DMS79 (cell line): ENCODE measurements at places on chromosomes 2 and 18.
A peak's percentile ranks its signal among the peaks of the same experiment; 100 is the strongest.

- DNase-seq, result no peak
Observed at GRCh38 chr18:13530033-13530878, 196.1 kb downstream of the FAM210A start.

DNA sequence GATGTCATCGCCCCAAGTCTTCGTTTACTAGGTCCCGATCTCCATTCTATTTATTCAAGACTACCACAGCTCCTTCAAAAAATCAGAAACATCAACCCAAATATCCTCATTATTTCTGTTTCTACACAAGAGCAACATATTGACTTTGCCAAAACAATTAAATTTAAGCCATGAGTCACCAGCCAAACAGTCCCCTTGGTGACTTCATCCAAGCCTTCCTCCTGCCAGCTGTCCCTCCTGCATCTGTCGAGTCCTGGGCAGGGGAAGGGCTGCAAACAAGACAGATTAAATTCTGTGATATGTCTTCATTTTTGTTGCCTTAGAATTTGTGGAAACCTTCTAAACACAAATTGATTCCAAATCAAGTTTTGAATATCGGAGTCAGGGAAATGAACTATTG, 110.3 kb downstream of the SP3 start:
- DNase-seq, result no peak

DNA sequence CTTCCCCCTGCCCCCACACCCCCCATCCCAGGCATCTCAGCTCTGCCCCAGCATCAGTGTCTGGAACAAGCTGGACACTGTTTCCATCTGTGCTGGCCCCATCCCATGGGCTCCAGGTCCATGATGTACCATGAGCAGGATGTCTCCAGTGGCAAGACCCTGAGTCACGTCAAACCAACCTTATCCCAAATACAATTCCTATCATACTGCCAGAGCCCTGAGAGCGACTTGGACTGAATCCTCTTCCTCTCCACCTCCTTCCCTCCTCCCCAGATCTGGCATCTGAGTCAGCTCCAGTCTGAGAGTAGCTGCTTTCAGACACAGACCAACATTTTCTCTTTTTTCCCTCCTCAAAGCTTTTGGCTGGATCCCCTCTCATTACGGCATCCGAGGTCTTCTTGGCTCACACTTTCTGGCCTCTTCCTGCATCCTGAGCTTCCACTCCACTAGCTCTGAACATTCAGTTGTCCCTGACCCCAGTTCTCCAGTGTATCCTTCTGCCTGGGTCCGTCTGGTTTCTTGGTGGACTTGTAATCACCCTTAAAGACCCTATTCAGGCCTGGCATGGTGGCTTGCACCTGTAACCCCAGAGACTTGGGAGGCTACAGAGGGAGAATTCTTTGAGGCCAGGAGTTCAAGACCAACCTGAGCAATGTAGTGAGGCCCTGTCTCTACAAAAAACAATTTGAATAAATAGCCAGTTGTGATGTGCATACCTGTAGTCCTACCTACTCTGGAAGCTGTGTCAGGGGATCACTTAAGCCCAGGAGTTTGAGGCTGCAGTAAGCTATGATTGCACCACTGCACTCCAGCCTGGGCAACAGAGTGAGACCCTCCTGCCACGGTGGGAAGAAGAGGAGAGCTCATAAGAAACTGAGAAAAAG, 68.3 kb downstream of the ACKR3 start:
- DNase-seq, result no peak

- no peak for DNase-seq
Observed at GRCh38 chr2:29182920-29183319, 67.7 kb downstream of the CLIP4 start.

DNA sequence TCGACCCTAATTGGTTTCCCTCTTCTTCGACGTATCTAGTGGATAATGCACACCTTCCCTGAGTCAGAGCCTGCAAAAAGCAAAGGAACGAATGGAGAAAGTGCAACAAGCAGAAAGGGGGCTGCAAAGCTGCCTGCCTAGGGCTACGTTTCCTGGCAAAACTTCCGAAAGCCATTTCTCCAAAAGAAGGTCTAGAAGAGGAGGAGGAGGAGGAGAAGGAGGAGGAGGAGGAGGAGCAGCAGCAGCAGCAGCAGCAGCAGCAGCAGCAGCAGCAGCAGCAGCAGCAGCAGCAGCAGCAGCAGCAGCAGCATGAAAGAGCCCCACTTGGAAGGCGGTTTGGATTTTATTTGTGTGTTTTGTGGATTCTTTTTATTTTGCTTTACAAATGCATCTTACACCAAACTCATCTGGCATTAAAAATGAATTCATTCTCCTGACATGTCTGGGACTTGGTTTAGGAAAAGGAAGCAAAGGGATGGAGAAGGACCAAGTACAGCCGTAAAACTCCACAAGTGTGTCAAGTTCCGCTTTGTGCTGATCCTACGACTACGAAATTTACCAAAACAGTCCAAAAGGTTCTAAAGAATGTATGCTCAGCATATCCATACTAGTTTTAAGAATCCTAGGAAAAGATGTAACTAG, 2.0 kb downstream of the TCF4 start:
- no peak for DNase-seq

GRCh38 chr2:136932700-136933099, 167.4 kb downstream of the THSD7B start:
- DNase-seq, result no peak

- DNase-seq, result no peak
Observed at GRCh38 chr2:197209742-197210408, 100.7 kb downstream of the ANKRD44 start.

DNA sequence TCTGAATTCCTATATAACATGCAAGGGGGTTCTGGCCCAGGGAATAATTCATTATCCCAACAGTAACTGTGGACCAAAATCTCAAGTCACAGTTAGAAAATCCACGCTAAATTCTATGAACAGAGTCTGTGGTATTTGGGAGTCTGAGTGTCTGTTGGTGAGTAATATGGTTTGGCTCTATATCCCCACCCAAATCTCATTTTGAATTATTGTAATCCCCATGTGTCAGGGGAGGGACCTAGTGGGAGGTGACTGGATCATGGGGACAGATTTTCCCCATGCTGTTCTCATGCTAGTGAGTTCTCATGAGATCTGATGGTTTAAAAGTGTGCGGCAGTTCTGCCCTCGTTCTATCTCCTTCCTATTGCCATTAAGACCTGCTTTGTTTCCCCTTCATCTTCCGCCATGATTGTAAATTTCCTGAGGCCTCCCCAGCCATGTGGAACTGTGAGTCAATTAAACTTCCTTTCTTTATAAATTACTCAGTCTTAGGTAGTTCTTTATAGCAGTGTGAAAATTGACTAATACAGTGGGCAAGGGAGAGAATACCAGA, 68.3 kb downstream of the NBAS start:
- no peak for DNase-seq

DNA sequence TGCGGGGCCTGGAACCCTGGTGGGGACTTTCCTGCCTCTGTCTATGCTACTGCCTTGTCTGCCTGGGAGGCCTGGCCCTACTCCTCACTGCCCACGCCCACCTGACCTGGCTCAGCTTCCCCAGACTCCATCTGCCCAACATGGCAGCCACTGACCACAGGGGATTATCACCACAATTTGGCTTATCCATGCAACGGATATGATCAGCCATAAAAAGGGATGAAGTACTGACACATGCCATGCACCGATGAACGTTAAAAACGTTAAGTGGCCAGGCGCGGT, 5.9 kb upstream of the KCNF1 start:
- no peak for DNase-seq

DNA sequence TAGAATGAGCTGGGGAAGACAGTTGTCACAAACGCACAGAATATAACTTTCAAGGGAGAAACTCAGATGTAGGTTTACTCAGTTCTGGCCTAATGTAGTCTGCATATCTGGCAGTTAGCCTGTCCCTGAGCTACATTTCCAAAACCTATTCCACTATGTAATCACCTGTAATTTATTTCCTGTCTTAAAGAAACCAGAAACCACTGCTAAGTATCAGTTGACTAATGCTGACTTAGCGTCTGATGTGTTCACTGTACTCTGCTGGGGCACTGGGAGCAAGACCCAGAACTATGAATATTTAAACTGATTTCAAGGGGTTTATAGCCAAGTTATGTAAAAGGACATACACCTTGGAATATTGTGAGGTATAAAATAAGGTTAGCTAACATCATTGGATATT, 1995.2 kb upstream of the PIK3C3 start:
- DNase-seq, result no peak

DNA sequence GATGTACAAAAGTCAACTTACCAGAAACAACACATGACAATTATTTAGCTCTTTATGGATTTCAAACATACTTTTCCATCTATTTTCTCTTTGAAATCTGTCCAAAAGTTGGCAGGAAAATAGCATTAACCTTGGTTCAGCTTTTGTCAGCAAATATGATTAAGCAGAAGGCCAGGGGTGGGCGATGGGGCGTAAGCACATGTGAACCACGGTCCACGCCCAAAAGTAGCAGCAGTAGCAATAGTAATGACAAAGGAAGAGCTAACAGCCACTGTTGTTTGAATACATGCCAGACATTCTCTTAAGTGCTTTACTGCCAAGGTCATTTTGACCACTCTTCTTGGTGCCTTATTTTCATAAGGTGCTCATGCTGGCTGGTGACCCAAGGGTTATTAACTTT, 73.5 kb downstream of the ANTXR1 start:
- no peak for DNase-seq

DNA sequence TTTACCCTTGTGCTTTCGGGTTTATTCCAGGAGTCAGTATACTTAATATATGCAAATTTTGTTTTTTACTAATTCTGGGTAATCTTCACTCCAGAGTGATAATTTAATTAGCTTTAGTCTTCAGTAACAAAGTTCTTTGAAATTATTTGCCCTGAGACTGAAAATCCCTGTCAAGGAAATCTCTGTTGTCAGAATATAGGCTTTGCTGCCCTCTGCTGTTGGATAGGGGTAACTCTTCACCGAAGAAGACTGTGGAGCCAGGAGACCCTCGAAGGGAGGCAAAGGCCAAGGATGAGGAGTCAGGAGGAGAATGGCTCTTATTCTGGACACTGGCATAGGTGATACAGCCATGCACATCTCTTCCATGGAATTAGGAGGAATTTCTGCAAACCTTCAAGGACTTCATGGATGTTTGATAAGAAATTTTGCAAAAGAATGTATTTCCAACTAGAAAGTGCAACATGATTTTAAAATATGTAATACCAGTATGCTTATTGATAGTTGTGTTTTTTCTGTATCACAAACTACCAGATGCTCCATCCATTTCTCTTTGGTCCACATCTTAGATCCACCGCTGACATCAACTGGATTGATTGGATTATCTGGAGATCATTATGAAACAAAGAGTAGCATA, 182.3 kb downstream of the RDH14 start:
- DNase-seq, result no peak

DNA sequence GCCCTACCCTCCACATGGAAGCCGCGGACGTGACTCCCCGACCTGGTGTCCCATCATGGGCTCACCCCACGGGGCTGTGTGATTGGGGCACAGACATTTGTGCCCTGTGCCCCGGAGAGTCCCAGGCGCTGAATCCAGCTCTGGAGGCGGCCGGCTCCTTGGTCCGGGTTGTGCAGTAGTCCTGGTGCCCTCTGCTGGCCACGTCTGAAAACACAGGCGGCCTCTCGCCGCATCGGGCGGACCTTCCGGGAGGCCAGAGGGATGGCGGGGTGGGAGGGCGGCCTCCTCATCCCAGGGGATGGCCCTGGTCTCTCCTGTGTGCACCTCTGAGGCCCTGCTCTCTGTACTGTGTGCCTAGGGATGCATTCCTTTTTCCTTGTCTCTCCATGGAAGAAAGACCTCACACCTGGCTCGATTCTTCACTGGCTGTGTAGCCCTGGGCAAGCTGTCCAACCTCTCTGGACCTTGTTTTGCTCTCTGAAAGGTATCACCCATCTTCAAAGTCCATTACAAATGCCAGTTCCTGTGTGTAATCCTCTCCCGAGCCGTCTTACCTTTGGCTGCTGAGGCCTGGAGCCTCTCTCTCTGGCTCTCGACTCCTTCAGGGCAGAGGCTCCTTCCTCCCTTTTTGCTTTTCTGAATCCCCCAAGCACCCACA, 27.6 kb downstream of the CELF4 start:
- no peak for DNase-seq

DNA sequence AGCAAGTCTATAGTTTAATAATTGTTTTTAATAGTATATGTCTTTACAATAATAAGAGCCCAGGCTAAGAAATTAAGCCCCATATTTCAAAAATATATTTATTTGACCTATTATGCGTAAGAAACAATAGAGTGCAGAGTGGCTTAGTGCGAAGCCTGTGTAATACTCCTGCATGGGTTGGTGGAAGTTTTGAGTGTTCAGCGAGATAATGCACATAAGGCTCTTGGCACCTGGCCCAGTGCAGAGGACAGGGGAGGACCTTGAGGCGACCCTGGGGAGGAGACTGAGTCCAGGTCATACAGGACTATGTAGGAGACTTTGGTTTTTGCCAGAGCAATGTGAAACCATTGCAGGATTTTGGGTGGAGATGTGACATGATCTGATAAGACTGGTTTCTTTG, 132.4 kb upstream of the ST6GAL2 start:
- DNase-seq, result no peak

GRCh38 chr2:153823880-153824279, 47.8 kb upstream of the GALNT13 start:
- DNase-seq, result no peak

GRCh38 chr2:197673106-197673505, 2.3 kb downstream of the RFTN2 start:
- DNase-seq, result no peak

- DNase-seq, result no peak
Observed at GRCh38 chr18:48777744-48778116, 173.0 kb downstream of the SMAD7 start.

DNA sequence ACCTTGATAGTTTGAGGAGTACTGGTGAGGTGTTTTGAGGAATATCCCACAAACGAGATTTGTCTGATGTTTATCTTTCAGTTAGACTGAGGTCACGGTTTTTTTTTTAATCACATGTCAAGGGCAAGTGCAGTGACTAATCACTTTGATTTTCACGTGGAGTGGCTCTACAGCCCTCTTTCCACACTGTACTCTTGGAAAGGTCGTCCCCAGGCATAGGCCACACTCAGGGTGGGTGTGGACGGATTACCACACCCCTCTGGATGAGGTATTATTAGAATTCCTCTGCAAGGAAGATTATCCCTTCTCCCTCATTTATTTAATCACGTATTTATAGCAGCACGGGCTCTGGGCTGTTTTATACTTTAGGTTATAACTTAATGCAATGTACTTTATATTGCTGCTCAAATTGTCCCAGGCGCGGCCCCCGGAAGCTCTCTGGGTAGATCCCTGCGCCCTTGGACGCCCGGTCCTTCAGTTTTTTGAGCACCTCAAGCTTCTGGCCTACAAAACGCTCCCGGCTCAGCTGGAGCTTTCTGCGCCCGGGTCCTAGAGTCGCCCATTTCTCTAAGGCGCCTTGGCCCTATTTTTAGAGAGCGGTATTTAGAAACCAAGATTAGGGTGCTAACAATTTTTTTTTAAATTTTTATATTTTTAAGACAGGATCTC, 515 bp upstream of the PLEKHB2 start:
- peak; percentile 69 for DNase-seq
